ENCODE measurements at places on chromosomes 1 and 21.

DNA sequence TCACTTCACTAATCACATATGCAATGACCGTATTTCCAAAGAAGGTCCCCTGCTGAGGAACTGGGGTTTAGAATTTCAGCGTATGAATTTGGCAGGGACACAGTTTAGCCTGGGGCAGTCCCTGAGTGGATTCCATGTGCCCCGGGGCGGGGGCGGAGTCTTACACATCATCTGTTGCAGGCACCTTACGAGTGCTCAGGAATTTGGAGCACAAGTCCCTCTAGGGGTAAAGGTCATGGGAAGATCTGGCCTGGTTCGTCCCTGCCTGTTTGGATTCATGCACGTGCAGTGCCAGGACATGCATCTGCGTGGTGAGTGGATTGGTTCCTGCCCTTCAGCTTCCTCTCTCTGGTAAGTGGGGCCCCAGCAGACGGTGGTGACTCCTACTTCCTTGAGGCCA, 208.3 kb upstream of the C1orf174 start:
- DNase-seq, result no peak

GRCh38 chr21:31780944-31781343, 49.0 kb upstream of the SCAF4 start:
- no peak for DNase-seq

DNA sequence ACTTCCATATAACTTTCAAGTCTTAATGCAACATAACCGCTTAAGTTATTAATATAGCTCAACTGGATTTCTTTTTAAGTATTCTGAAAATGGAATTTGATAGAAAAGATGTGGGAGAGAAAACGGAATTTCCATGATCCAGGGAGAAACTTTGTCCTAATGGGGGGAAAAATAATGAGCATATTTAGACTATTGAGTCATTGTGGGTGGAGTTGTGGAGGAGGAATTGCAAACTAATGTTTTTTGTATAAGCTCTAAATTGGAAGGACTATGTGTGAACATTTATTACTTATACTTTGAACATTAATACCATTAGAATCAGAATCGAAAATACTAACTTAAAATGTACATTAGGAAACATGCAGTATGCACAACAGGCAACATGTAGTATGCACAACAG, 159.9 kb upstream of the NEGR1 start:
- DNase-seq, result no peak

DNA sequence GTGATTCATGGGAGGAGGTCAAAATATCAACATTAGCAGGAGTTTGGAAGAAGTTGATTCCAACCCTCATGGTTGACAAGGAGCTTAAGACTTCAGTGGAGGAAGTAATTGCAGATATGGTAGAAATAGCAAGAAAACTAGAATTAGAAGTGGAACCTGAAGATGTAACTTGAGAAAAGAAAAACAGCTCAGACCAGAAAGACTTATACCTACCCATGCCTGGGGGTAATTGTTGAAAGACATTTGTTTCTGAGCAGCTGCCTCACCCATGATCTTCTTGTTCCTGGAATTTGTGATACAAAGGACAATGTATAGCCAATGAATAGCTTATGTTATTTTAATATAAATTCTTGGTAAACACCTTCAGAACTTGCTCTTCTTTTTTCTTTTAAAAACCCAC, 128.6 kb downstream of the LRIG2 start:
- DNase-seq, result no peak

DNA sequence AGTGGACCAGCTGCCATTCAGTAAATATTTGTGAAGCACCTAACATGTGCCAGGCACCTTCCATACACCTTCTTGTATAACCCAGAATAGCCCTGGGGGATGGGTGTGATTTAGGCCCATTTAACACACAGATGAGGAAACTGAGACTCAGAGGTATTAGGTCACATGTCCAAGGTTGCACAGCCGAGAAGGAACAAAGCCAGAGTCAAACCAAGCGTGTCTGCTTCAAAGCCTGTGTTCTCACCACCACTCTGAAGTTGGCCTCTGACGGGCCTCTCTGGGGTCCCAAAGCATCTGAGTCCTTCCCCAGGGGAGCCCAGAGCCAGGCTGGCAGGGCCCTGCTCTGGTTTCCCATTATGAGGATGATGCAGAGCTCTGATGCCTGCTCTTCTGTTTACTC, 65.1 kb downstream of the LACTBL1 start:
- no peak for DNase-seq

GRCh38 chr1:39508857-39509305, 17.4 kb downstream of the BMP8A start:
- no peak for DNase-seq

- no peak for DNase-seq
Measured at GRCh38 chr1:65108025-65108642, 39.9 kb upstream of the AK4 start.

GRCh38 chr1:245694753-245695195, 540.0 kb downstream of the KIF26B start:
- no peak for DNase-seq

- DNase-seq, result no peak
Measured at GRCh38 chr21:42850866-42851391, 28.4 kb downstream of the WDR4 start.

DNA sequence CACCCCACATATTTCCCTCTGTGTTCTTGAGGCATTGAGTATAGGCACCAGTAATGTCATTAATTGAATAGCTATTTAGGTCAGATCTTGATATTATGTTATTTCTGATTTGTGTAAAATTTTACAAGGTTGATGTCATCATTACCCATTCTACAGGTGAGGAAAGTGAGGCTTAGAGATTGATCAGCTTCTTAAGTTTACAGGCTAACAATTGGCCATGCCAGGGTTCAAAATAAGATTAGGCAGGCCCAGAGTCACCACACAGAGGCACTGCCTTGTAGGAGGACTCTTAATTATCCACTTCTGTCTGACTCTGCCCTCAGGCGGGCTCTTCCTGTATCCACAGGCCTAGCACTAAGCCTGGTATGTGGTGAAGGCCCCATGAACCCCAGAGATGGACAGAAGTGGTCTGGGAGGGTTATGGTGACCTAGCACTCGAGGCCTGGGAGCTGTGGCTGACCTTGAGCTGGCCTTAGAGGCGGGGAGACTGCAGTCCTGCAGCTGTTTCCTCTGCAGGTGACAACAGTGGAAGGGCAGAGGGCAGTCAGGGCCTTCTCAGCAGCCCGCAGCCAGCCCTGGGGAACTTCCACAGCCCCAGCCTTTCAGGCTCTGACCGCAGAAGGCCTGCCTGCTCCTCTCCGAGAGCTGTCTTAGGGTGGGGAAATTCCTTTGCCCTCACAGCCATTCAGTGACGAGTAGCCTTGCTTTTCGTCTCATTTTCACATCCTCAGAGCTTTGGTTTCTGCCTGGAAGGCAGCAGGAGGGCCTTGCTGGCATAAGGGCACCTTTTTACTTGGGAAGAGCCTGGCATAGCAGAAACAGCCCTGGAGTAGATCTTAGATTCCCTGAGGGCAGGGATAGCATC, 12.2 kb downstream of the ZDHHC18 start:
- no peak for DNase-seq

DNA sequence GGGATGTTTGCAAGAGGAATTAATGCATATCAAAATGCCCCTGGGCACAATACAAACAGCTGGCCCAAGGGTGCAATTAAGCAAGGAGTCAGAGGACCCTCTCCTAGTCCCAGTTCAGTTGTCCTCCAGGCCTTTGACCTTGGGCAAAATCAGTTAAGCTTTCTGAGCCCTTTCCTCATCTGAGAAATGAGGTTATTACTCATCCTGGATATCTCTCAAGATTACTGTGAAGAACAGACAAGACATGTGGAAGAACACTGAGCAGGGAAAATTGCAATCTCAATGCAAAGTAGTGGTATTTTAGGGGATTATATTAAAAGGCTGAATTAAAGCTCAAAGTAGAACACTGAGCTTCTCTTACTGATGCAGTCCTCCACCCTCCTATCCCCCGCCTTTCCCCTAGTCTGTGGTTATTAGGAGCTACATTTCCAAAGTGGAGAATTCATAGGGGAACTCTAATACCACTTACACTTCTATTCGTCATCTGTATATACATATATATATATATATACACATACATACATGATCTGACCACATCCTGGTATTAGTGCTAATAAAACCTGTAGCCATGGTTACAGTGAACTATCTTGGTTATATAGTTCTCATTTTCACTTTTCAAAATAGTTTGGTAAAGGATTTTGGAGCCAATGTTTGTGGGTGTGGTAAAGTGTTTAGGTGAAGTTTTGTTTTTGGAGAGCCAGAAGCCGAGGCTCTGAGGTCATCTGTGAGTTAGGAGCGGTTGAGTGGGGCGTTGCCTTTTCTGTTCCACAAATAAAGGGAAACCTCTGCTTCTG, 18.1 kb downstream of the KIAA0040 start:
- DNase-seq, result no peak

GRCh38 chr1:174159252-174160108, at the start of gene RABGAP1L:
Gene RABGAP1L (plus strand): TSS chr1:174159520.
- DNase-seq, result peak; percentile 87

DNA sequence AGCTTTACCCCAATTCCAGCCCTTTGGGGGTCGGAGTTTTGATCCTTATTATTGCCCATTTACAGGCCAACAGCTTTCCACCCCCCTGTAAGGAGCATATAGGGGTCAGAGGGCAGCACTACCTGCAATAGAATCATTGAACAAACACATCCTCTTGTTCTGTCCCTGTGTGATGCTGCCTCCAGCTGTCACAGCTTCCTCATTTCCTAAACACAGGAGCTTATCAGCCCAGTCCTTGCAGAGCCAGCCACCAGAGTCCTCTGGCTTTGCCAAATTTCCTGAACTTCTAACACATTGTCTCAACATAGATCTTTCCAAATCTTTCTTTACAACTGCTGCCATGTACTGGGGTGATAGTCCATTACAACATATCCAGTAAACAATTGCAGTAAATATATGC, 32.8 kb upstream of the PTBP2 start:
- DNase-seq, result no peak

DNA sequence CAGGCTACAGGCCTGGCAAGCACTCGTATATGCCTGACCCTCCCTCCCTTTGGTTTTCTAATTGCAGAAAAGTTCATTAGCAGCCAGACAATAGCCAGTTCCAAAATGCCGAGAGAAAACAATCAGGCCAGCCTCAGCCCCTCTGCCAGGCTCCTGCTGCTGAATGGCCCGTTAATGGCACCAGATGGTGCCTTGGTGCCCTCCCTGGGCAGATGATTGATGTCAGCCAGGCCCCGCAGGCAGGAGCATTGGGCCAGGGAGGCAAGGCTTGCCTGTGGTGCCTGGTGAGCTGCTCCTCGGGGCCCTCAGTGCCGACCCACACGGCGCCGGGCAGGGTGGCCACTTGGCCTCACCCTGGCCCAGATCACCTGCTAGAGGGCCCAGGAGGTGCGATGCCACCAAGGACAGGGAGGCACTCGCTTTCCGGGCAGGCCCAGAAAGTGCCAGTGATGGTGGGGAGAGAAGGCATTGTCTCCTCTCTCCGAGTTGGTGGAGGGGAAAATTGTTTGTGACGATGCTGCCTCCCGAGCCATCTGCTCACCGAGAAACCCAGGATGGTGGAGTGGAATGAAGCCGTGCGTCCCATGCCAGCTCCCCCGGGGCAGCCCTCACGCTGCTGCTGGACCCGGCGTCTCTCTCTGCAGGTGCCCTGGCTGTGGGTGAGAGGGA, 28.1 kb downstream of the QSOX1 start:
- no peak for DNase-seq

DNA sequence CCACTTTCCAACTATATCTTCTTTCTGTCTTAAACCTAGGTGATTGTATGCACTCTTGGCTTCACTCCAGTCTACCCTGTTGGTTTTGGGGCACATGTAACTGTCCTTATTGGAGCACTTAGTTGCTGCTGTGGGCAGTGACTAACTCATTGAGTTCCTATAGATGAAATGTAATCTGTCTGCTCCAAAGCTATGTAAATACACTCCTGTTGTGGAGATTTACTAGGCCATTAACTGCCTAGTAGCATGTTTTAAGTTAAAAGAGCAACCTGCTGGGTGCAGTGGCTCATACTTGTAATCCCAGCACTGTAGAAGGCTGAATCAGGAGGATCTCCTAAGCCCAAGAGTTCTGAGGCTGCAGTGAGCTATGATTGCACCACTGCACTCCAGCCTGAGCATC, 137.6 kb downstream of the ZMYM4 start:
- no peak for DNase-seq

- no peak for DNase-seq
Measured at GRCh38 chr21:41418393-41418792, 7.6 kb upstream of the MX1 start.

GRCh38 chr21:33419538-33420123, 16.4 kb downstream of the IFNGR2 start:
- DNase-seq, result no peak

GRCh38 chr1:166080277-166080966, 86.4 kb downstream of the FAM78B start:
- no peak for DNase-seq

DNA sequence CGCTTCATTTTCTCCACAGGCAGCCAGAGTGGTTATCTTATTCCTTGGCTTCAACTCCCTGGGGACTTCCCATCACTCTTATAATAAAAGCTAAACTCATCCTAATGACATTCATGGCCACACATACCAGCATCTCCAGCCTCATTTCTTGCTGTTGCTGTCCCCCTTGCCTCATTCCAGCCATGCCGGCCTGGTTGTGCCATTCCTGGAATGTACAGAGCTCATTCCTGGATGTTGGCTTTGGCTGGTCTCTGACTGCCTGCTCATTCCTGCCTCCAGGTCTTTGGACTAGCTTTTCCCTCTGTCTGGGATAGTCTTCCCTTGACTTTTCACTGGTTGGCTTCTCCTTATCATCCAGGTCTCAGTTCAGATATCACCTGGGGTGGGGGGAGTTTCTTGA, 2.4 kb upstream of the PEF1 start:
- DNase-seq, result no peak
